ENCODE measurements at places on chromosomes 2 and 18. TPM values are rescaled to one million over a fixed set of nuclear protein-coding genes. Genes with fewer than 3 reads are reported as not detected.

The STON1 gene
- 1.7 TPM for total RNA-seq

The CABYR gene
- 32.4 TPM for total RNA-seq

The CNGA3 gene
- not detected for total RNA-seq

The AQP12A gene
- total RNA-seq: not detected

The IFIH1 gene
- 4.7 TPM for total RNA-seq

The BOLA3 gene
- total RNA-seq: 28.2 TPM

The PFN4 gene
- 2.6 TPM for total RNA-seq

The SPATA3 gene
- total RNA-seq: not detected

All from PC-9 (cell line).